ENCODE measurements at places on chromosomes 3 and 15.
A peak's percentile ranks its signal among the peaks of the same experiment; 100 is the strongest.

GRCh38 chr15:68875377-68876116 is 54.8 kb upstream of the SPESP1 start:
- DNase-seq, result peak; percentile 85

DNA sequence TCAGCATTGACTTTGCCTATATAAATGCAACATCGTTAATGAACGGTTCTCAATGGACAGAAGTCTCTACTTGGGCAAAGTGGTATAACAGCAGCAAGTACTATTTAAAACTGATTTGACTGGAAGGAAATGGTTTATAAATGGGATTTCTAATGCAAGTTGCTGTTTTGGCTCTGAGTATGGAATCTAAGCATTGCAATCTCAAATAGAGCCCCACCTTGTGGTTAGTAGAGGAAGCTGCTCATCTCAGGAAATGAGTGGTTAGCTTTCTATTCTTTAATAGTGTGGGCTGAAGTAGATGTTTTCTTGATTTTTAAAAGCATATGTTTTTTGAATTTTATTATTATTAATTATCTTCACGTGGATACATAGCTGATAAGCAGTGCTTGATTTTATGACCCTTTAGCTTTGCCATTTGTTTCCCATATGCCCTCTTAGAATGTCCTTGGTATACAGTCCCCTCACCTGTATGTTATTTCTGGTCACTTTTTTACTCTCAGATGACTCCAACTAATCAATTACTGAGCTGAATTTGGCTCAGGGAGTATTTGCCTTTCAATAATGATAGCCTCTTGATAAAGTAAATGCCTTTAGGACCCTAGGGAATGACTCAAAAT is 67.1 kb downstream of the OXSM start:
- no peak for DNase-seq

GRCh38 chr3:127013758-127014535 is 31.0 kb downstream of the PLXNA1 start:
- DNase-seq, result no peak

DNA sequence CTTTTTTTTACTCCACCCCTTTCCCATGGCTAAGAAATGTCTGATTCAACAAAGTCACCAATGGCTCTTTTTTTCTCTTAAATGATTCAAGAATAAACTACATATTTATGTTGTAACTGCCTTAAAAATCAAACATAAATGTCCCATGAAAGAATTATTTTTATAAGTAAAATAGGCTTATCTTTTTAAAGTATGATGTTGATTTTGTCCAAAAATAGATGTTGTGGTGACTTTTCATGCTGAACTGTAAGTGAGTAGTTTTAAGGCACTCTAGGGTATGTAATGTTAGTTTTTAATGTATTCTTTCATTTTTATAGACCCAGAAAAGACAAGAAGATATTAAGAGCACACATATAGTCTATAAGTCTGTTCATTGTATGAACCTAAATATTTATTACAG is 594.9 kb downstream of the NLGN1 start:
- DNase-seq, result no peak

GRCh38 chr3:134373271-134374104 is 759 bp downstream of the AMOTL2 start:
- DNase-seq, result no peak

- no peak for DNase-seq
These were observed 43.7 kb downstream of the MECOM start for GRCh38 chr3:169619793-169620192.

All from stimulated activated naive CD4-positive, alpha-beta T cell treated with Interleukin-2 at 50 U/mL for 16 hours (primary cell).